ENCODE measurements at places on chromosomes 11 and 22. TPM values are rescaled to one million over a fixed set of nuclear protein-coding genes. Genes with fewer than 3 reads are reported as not detected.

The YPEL4 gene
- 1.7 TPM for total RNA-seq

The TNNT3 gene
- total RNA-seq = not detected

GRCh38 chr22:21624120-21624879, 5.5 kb downstream of the YDJC start:
- H3K36me3 ChIP-seq = peaks cover 3% of the 10 kb centered on the region
- no peaks in the 10 kb centered on the region for H3K27me3 ChIP-seq
- peak; percentile 62 for DNase-seq
- peaks cover 5% of the 10 kb centered on the region for H3K4me1 ChIP-seq
- no peak overlapping the region for H3K27ac ChIP-seq

The PLXNB2 gene
- 136 TPM for total RNA-seq

The BACE1 gene
- total RNA-seq = 40.5 TPM

GRCh38 chr11:11985954-11986949, 22.2 kb downstream of the DKK3 start:
- no peaks in the 10 kb centered on the region for H3K27me3 ChIP-seq
- H3K36me3 ChIP-seq = no peaks in the 10 kb centered on the region
- peaks cover 78% of the 10 kb centered on the region for H3K4me1 ChIP-seq
- peak; percentile 44 for DNase-seq
- H3K4me3 ChIP-seq = no peak overlapping the region
- peak overlapping the region; percentile 96 for H3K27ac ChIP-seq

DNA sequence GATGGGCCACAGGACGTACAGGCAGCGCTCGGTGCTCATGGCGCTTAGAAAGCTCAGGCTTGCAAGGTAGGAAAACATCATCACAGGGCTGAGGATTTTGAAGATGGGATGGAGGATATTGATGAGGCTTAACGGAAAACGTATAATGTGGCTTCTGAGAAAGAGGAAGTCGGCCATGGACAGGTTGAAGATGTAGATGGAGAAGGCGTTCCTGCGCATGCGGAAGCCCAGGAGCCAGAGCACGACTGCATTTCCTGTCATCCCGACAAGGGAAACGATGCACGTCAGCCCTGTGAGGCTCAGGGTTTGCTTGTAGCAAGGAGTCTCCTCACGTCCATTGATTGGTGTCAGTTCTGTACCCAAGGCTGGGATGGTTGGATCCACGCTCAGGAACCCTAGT, 17.4 kb upstream of the MRGPRX1 start:
- H3K4me1 ChIP-seq = no peaks in the 10 kb centered on the region
- no peak overlapping the region for H3K27ac ChIP-seq
- H3K4me3 ChIP-seq = no peak overlapping the region
- H3K36me3 ChIP-seq = no peaks in the 10 kb centered on the region
- DNase-seq = no peak
- H3K27me3 ChIP-seq = peaks cover 5% of the 10 kb centered on the region

DNA sequence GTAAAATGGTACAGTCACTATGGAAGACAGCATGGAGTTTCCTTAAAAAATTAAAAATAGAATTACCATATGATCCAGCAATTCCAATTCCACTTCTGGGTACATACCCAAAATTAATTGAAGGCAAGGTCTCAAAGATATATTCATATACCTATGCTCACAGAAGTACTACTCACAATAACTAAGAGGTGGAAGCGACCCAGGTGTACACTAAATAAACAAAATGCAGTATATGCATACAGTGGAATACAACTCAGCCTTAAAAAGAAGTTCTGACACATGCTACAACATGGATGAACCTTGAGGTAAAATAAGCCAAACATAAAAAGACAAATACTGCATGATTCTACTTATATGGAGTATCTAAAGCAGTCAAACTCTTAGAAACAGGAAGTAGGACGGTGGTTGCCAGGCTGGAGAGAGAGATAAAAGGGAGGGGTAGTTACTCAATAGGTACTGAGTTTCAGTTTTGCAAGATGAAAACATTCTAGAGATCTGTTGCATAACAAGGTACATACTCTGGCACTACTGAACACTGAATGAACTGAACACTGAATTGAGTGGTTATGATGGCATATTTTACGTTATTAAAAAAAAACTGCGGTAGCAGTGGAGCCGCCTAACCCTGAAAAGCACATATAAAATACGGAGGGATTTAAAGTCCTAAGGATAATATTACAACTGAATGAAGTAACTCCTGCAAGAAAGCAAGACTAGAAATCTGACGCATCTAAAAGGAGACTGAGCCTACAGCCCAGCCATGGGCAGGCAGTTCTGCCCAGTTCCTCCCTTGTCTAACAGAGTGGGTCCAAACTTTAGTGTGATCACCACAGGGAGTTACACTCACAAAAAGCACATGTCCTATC, 12.8 kb downstream of the DGCR2 start:
- H3K4me3 ChIP-seq = no peak overlapping the region
- H3K27me3 ChIP-seq = no peaks in the 10 kb centered on the region
- H3K27ac ChIP-seq = peak overlapping the region; percentile 30
- H3K4me1 ChIP-seq = peaks cover 6% of the 10 kb centered on the region

DNA sequence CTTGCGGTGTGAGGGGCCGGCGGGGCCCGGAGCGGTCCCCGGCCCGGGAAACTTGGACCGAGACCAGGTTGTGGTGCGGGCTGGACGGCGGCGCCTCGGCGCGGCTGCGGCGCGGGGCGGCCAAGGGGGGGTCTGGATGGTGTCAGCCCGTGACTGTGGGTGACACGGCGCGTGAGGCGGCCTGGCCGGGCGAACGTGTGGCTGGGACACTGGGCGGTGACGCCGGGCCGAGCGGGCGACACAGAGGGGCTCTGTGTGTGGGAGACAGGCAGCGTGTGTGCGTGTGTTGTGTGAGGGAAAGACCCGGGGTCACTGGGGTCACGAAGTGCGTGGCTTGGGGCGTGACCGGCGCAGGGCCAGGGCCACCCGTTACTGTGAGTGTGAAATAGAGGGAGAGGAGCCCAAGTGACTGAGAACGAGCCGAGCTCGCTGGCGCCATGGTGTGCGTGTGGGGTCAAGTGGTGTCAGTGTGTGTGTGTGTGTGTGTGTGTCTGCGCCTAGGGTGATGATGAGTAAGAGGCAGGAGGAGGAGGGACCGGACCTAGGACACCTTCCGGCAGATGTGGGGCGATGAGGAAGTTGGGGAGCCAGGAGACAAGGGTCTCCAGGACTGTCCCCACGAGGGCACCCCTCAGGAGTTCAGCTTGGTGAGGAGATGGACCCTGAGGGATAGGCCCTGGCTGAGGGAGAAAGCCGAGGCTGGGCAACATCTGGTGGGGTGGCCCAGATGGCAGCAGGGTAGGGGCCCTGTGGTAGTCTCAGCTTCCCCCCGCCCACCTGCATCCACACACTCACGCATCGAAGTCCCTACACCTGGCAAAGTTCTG, 817 bp downstream of the RELT start:
- peak; percentile 90 for DNase-seq
- H3K36me3 ChIP-seq = no peaks in the 10 kb centered on the region
- peak overlapping the region; percentile 87 for H3K27ac ChIP-seq
- 0 out of 2 replicates have a peak, but pooled peaks cover 7% of the 10 kb centered on the region for H3K4me1 ChIP-seq
- H3K4me3 ChIP-seq = peak overlapping the region; percentile 84

The SCN4B gene
- not detected for total RNA-seq

The HBB gene
- total RNA-seq = not detected

DNA sequence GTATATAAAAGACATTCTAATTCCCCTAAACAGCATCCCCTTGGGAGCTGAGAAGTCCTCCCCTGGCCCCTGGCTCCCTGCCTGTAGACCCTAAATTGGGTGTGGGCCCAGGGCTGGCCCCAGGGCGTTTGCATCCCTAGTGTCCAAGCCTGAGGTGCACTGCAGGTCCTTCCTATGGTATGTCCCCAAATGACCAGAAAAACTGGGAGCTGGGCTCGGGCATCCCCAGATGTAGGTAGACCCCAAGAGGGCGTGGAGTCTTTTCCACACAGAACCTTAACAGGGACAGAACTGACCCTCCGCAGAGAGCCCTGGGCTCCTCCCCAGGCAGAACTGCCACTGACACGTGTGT, 782 bp upstream of the OSBPL5 start:
- no peaks in the 10 kb centered on the region for H3K27me3 ChIP-seq
- DNase-seq = no peak
- H3K27ac ChIP-seq = no peak overlapping the region
- no peaks in the 10 kb centered on the region for H3K36me3 ChIP-seq
- peaks cover 31% of the 10 kb centered on the region for H3K4me1 ChIP-seq

DNA sequence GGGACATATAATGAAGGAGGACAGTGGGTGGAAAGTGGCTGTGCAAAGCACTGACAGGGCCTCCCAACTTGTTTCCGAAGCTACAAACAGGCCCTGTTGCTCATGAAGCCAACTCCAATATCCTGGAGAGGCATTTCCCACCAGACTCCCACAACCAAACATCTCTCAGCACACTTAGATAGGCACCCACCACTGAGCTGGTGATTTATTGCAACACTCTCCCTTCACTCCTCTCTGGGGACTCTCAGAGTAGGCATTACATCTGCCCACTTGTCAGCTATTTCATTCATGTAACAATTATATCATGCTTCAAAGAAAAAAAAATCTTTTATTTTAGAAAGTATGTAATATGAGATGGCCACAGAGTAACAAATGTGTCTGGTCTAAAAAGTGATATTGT, 32.1 kb upstream of the PPP2R1B start:
- H3K27me3 ChIP-seq = no peaks in the 10 kb centered on the region
- no peak overlapping the region for H3K4me3 ChIP-seq
- no peak for DNase-seq
- H3K27ac ChIP-seq = peak overlapping the region; percentile 87
- peaks cover 48% of the 10 kb centered on the region for H3K4me1 ChIP-seq
- no peaks in the 10 kb centered on the region for H3K36me3 ChIP-seq

The C22orf31 gene
- not detected for total RNA-seq

DNA sequence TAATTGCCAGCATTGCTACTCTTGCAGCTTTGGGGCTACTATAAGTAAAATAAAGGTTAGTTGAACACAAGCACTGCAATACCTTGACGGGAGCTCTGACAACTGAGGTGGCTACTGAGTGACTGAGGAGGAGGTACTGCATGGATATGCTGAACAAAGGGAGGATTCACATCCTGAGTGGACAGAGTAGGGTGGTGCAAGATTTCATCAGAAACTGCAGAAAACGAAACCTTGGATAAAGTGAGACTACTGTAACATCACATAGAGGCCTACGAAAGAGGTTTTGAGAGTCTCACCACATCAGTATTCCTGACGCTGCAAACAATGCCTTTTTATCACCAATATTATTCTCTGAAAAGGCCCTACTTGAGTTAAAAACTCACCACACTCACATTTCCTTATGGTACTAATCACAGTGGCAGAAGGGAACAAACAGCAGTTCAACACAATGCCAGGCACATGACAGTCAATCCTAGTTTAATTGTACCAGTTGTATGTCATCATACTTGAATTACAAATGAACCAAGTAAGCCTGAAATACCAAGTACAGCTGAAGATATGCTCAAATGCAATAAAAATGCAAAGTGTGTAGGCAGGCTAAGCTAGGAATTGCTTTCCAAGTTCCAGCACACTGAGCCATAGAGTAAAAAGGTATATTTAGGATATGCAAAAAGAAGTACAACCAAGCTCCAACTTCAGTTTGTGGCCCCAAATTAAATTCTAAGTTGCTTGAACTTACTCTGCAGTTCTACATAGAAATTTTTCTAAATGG, 4.0 kb upstream of the GPR83 start:
- no peak overlapping the region for H3K27ac ChIP-seq
- H3K4me1 ChIP-seq = no peaks in the 10 kb centered on the region
- peaks cover 15% of the 10 kb centered on the region for H3K27me3 ChIP-seq
- no peaks in the 10 kb centered on the region for H3K36me3 ChIP-seq

The ZNF280B gene
- 0.11 TPM for total RNA-seq

- H3K36me3 ChIP-seq = no peaks in the 10 kb centered on the region
- peak; percentile 82 for DNase-seq
- no peaks in the 10 kb centered on the region for H3K27me3 ChIP-seq
Measured at GRCh38 chr22:43151251-43152002, at the start of gene TSPO. Gene TSPO, plus strand, starts transcription at chr22:43151559. Its CDS starts 7,680 bp downstream, at chr22:43159239.

The DUSP8 gene
- total RNA-seq = 0.11 TPM

The AMOTL1 gene
- 50.8 TPM for total RNA-seq

The CHRM1 gene
- total RNA-seq = not detected

GRCh38 chr11:8873741-8874405, 37.1 kb upstream of the AKIP1 start:
- H3K36me3 ChIP-seq = no peaks in the 10 kb centered on the region
- no peak for DNase-seq
- no peak overlapping the region for H3K4me3 ChIP-seq

DNA sequence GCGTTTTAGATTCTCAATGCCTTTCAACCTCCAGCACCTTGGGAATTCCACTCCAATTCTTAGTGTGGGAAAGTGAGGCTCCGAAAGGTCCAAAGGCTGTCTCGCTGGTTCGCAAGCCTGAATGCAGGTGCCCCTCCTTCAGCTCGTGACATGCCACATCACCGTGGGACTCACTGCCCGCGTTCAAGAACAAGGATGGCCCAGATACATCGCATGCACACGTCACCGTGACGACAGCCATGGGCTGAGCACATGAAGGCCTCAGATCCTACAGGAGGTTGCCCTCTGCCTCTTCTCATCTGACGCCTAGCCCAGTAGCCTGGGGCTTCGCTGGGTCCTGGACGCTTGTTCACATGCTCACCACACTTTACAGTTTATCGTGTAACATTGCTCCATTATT, 4.4 kb upstream of the LINC01488 start:
- H3K27ac ChIP-seq = no peak overlapping the region
- H3K4me3 ChIP-seq = no peak overlapping the region
- H3K27me3 ChIP-seq = no peaks in the 10 kb centered on the region
- H3K4me1 ChIP-seq = peaks cover 11% of the 10 kb centered on the region
- H3K36me3 ChIP-seq = no peaks in the 10 kb centered on the region

DNA sequence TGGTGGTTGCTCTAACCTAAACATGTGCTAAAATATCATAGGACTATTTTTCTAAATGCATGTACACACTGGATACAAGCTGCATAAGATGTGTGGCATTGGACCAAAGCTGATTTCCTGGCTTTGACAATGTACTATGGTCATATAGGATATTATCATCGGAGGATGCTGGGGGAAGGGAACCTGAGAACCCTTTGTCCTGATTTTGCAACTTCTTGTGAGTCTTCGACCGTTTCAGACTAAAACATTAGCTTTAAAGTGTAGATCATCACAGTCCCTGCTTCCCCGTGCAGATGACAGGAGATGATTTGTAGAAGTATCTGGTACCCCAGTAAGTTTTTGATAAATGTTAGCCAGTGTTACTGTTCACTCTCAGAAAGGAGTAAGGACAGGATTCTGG, 554.7 kb downstream of the MIAT start:
- peaks cover 36% of the 10 kb centered on the region for H3K4me1 ChIP-seq
- H3K4me3 ChIP-seq = peak overlapping the region; percentile 19
- H3K27me3 ChIP-seq = no peaks in the 10 kb centered on the region
- H3K36me3 ChIP-seq = no peaks in the 10 kb centered on the region
- H3K27ac ChIP-seq = peak overlapping the region; percentile 93
- peak; percentile 29 for DNase-seq
